ENCODE measurements at places on chromosomes 5 and 9.

GRCh38 chr5:9363026-9363425 is 182.8 kb downstream of the SEMA5A start:
- no peak for DNase-seq

DNA sequence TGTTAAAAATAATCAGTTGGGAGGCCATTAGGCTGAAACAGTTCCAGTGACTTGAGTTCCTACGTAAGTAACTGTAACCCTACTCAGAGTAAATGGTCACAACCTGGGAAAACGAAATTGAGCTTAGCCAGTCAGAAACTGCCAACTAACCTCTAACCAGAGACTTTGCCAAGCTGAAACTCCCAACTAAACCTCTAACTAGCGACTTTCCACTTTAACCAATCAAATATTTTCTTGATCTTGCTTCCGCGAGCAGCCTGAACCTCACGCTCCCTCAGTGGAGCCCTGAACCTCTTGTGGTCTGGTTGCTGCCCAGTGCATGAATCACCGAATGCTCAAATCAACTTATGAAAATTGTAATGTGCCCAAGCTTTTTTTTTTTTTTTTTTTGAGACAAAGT is 156.2 kb downstream of the MED10 start:
- no peak for DNase-seq

- no peak for DNase-seq
Observed at GRCh38 chr5:13276156-13276555, 668.3 kb downstream of the DNAH5 start.

GRCh38 chr9:93134015-93134739 is at the start of gene NINJ1:
Gene NINJ1 (minus strand): TSS chr9:93134251. CDS start chr9:93134217, 34 bp downstream.
- DNase-seq, result peak; percentile 89
